ENCODE measurements at places on chromosomes 1 and 21.

- no peak for DNase-seq
Measured at GRCh38 chr1:114854693-114855320, at the start of gene SYCP1. SYCP1 (plus strand) TSS chr1:114854863; CDS start chr1:114855465, 602 bp downstream.

DNA sequence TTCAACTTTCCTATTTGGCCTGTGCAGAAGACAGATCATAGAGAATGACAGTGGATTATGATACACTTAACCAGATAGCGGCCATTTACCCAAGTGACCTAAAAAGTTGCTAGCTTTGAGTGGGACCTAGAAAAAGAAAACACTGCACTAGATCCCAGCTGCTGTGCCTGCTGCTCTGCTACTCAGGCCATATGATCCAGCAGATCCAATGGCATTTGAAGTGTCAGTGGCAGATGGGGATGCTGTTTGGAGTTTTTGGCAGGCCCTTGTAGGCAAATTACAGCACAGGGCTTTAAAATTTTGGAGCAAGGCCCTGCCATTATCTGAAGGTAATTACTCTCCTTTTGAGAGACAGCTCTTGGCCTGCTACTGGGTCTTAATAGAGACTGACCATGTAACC, 74.0 kb upstream of the KCNE2 start:
- DNase-seq: no peak

DNA sequence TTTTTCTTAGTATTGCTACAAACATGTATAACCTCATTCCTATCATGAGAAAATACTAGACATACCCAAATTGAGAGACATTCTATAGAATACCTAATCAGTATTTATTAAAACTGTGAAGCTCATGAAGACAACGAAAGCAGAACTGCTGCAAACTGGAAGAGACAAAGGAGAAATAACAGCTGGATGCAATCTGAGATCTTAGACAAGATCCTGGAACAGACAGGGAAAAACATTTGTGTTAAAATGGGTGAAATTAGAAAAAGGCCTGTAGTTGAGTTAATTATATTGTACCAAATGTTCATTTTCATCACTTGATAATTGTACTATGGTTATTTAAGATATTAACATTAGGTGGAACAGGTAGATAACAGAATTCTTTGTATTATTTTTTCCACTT, 392.0 kb downstream of the PLPP3 start:
- no peak for DNase-seq

- DNase-seq: no peak
Measured at GRCh38 chr1:59986516-59987310, 60.1 kb upstream of the CYP2J2 start.

GRCh38 chr1:37922767-37923550, 23.9 kb downstream of the INPP5B start:
- DNase-seq: no peak

GRCh38 chr1:221097479-221098281, 218.4 kb downstream of the HLX start:
- no peak for DNase-seq

DNA sequence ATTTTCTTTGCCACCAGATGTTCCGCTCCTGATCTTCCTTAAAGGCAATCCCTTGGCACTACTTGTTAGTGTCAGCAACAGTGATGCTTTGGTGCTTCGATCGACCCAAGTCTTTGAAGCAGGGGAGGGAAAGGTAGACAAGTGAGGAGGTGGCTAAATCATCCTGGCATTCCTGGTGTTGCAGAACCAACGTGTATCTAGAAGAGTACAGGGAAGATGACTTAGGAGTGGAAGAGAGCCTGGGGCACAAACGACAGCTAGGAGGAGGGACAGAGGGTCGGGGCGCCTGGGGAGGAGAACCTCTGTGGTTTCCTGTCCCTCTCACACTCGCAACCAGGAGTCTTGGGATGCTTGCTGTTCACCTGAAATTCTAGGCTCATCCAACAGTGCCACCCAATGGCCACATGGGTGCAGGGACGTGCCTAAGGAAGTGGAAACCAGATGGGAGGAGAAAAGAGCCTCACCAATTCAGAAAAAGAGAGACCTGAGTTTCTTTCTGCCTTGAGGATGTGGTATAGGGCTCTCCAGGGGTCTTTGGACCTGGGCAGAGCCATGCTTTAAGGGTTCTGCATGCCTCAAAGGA, 9.5 kb upstream of the KCNA2 start:
- DNase-seq: no peak

GRCh38 chr1:65791801-65792668, 660 bp upstream of the PDE4B start:
- no peak for DNase-seq

DNA sequence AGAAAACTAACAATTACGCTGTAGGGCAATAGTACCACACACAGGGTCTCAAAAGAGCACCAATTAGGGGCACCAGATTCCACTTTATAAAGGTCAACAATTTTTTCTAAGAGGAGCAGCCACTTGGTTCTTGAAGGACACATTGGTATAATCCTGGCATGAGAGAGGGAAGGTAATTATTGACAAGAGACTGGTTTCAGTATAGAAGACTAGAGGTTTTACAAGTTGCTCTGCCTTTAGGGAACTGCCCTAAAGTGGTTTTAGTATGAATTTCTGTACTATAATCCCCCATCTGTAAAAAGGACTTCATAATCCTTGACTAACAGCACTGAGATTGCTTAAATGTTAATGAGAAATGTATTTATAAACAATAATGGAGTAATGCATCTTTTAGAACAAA, 648.5 kb upstream of the PTBP2 start:
- DNase-seq: no peak

DNA sequence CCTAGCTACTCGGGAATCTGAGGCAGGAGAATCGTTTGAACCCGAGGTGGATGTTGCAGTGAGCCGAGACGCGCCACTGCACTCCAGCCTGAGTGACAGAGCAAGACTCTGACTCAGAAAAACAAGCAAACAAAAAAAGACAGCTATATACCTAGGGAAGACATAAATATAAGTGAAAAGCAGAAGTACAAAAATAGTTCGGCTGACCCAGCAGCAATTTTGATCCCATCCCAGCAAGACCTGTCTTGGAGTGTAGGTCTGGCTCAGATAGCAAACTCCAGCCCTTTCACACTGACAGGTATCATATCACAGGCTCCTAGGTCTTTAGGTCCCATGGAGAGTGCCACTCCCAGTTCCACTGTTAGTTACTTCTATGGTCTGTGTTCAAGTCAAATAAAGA, 14.6 kb downstream of the MTX1 start:
- DNase-seq: no peak

DNA sequence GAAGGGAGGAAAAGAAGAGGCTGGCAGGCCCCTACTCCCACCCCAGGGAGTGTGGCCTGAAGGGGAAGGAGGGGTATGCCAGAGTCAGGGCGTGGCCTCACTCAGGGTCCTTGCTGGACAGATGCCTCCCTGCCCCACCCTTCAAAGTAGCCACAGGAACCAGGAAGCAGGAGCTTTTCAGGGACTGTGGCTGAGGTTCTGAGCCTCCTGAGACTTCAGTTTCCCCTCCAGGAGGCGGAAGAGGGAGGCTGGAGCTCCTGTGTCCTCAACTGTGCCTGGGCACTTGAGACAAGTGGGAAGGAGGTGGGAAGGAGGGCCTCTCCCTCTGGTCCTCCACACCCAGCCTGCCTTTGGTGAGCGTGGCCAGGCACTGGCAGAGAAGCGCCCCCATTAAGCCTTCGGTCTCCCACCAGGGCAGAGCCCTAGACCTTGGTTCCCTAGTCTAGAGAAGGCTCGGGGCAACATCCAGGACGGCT, 5.3 kb downstream of the CELSR2 start:
- DNase-seq: no peak

DNA sequence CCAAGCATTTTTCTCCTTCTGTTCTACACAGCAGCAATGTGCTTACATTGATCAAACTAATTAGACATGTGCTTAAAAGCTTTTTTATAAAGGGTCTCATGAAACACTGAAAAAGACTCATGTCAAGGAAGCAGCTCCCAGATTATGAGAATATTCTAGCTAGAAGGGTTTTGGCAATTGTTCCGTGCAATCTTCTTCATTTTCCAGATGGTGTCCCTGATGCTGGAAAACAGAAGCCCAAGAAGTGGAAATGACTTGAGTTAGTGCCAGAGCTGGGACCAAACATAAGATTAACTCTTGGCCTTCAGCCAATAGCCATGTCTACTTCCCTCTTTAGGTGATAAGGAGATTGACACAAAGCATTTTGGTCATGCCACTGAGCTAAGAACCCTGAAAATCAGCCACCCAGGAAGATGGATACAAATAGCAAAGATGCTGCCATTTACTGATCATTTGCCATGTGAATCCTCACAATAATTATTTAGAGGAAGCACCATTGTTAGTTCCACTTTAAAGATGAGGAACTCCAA, 110.8 kb downstream of the MATN1 start:
- no peak for DNase-seq

- DNase-seq: no peak
Measured at GRCh38 chr1:63142001-63142400, 180.4 kb upstream of the FOXD3 start.

- no peak for DNase-seq
Measured at GRCh38 chr1:44640200-44640853, 34.0 kb downstream of the TMEM53 start.

DNA sequence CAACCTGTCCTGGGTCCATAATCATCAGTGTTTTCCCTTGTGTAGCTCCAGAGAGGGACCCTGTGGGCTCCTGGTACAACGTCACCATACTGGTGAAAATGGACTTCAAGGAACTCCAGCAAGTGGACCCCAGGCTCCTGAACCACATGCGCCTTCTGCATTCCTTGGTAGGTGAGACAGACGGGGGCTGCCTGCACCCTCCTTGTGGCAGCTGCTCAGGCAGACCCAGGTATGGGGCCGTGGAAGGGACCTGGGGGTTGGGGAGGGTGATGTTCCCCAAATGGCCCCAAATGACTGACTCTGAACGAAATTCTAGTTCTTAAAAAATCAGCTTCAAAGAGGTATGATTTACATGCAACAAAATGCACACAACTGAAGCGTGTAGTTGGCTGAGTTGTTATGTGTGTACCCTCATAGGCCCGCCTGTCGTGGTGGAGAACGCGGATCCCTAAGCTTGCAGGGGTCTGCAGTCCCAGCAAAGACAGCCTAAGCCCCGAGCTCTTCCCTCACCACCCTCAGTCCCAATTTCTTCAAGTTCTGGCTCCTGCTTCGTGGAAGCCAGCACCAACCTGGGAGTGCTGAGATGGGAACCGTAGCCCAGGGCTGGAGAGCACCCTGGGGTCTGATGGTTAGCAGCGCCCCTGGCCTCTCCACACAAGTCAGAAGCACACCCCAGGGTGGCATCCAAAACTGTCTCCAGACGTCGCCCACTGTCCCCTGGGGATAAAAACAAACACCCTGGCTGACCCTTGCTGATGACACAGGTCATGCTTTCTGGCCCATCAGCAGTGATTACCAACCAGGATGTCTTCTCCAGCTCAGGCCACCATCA, 14.3 kb downstream of the UMODL1 start:
- DNase-seq: no peak

- no peak for DNase-seq
Measured at GRCh38 chr1:143736562-143736961, 235.2 kb downstream of the FAM72C start.

Measured in stimulated activated CD8-positive, alpha-beta memory T cell treated with anti-CD3 and anti-CD28 coated beads, Interleukin-2, amount 100 ng/mL, for 1 hour (primary cell).